ENCODE measurements at places on chromosomes 6 and 20.

- no peak for DNase-seq
Measured at GRCh38 chr6:25774120-25774715, 19.7 kb downstream of the SLC17A4 start.

DNA sequence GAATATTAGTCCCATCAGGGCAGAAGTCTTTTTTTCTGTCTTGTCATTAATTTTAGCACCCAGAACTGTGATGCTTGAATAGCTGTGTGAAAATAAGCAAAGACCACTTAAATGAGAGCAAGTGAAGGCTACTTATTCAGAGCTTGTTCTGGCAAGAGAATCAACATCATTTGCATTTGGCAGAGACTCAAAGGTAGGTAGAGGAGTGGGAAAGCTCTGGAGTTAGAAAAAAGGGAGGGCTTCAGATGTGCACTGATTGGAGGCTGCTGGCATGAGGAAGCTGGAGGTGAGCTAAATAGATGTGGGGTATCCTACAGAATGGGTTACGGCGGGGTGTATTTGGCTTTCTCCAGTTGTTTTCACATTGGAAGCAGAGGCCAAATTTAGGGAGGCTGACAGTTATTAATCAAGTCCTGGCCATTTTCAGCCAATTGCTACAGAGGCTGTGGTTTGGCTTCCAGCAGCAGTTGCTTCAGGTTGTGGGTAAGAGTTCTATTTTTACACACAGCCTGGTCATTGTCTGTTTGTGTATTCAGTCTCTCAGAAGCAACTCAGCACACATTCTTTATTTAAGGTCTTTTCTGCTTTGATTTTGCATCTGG lies 254.3 kb downstream of the BTBD3 start:
- DNase-seq, result no peak

- no peak for DNase-seq
Measured at GRCh38 chr6:37513576-37513975, 13.9 kb upstream of the CCDC167 start.

DNA sequence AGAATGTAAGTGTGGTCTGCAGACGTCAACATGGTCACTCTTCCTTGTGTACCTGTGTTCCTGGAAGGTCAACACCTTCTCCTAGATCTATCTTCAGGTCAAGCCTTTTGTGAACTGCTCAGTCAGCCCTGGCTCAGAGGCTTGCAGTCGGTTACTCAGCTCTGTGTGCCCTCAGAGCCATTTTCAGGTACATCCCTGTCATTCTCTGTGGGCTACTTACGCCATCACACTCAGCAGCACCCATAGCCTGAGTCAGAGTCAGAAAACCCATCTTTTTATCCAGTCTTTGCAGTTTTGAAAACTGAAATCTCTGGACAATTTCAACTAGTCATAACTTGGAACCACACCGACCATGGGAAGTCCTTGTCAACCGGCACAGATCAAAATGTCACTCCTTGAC lies 35.3 kb downstream of the TGM3 start:
- no peak for DNase-seq

GRCh38 chr6:108667993-108668392 lies 107.3 kb downstream of the FOXO3 start:
- DNase-seq, result no peak

GRCh38 chr6:32882879-32883250 lies 28.9 kb downstream of the PSMB9 start:
- no peak for DNase-seq

- DNase-seq, result no peak
Measured at GRCh38 chr6:133609415-133610226, 279.3 kb upstream of the TCF21 start.

All from cortex of kidney (tissue), 1 donor.